Activated CD4-positive, alpha-beta T cell treated with anti-CD3 and anti-CD28 coated beads, Interleukin-2, amount 50 U/mL, for 16 hours (primary cell): ENCODE measurements at places on chromosomes 6 and 20.

- DNase-seq = no peak
Observed at GRCh38 chr20:15296422-15296821, 959.0 kb upstream of the FLRT3 start.

DNA sequence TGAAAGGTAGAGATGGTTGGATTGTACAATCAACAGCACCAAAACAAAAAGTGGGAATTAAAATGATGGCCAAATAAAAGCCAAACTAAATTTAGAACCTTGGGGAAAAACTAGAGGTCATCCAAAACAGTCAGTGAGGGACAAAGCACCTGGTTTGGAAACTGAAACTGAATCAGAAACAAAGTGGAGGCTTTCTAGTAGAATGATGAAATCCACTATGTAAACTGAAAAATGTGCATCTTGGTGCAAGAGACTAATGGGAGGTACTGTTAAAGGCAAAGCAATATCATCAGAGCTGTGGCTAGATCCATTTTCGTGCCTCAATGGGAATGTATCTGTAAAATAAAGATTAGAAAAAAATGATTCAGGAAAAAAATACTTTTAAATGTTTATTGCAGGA is 380.0 kb upstream of the GJE1 start:
- DNase-seq = no peak

DNA sequence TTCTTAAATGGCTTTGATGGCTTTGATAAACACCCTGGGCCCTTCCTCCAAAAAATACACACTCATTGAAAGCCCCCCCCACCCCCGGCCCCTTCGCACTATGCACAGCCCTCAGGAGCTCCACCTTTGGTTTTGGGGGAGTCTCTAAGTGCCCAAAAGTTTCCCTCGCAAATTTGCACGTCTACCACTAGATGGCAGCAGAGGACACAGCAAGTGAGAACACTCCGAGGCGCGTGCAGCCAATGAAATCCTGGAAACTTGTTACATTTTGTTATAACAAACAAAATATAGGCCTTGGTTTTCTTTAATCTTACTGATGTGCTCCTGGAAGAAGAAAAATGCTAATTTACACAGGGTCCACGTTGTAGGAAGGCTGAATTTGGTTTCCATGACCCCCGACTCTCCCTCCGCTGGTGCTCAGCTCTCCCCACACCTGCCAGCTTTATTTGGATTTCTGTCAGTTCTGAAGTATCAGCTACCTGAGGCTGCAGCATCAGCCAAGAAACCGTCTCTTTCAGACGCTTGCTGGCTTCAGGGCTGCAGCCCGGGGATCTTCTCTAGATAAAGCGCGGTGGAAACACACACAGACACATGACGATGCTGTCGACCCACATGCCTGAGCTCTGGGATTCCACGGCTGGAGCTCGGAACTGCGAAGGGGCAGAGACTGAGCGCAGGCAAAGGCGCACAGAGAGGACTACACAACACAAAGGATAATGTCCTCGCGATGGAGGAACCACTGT is 148.3 kb upstream of the RPS6KA2 start:
- DNase-seq = peak; percentile 76

- DNase-seq = no peak
Observed at GRCh38 chr20:313402-313801, 11.9 kb upstream of the SOX12 start.

DNA sequence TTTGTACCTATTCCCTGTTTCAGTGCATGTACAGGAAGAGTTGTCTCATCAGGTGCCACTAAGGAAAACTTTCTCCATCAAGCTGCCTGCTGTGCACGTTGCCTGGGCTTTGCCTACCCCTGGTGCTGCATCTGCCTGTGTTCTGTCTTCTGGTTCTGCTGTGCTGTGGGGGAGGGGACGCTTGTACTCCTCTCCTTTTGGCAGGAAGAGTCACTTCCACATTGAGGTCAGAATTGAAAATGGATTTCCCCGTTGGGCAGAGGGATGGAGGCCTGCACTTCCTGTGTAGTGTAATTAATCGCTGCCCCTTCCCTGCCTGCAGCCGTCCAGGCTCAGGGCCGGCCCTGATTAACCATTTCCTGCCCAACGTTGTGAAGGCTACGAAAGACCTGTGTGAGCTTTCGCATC is 153.3 kb downstream of the SCML4 start:
- DNase-seq = peak; percentile 12

- no peak for DNase-seq
Observed at GRCh38 chr6:55963301-55963700, 87.9 kb upstream of the BMP5 start.

DNA sequence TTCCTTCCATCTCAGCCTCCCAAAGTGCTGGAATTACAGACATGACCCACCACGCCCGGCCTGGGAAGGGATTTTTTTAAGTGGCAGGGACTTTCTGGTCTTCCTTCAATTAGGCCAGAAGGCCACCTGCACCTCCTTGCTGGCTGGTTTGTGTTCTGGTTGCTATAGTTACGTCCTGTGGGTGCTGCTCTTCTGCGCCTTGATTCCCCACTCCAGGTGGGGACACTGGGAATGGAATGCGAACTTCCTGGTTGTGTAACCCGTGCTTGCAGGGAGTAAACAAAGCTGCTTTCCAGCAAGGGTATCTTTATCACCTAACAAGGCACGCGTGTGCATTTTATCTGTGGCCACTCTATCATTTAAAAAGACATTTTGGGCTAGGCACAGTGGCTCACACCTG is 117.7 kb downstream of the PLEKHG1 start:
- no peak for DNase-seq

GRCh38 chr6:75268121-75268987 is 16.2 kb downstream of the TMEM30A start:
- peak; percentile 6 for DNase-seq

DNA sequence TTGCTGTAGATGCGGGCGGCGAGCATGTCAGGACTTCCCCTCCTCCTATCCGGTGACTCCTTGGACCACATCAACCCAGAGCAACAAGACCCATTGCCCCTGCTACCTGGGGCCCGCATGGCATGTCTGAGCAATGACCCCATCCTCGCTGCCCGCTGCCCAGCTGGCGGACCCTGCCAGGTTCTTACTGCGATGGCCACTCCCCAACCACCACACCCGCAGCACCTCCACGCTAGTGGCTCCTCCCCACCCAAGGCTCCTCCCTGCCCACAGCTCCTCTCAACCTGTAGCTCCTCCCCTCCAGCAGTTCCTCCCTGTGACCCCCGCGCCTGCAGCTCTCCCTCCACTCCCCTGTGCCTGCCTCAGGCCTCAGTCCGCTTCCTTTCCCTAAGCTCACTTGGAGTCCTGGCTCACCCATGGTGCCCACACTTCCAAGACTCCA is 17.6 kb upstream of the SERPINB9 start:
- no peak for DNase-seq

GRCh38 chr20:6644813-6645628 is 122.5 kb upstream of the BMP2 start:
- no peak for DNase-seq

DNA sequence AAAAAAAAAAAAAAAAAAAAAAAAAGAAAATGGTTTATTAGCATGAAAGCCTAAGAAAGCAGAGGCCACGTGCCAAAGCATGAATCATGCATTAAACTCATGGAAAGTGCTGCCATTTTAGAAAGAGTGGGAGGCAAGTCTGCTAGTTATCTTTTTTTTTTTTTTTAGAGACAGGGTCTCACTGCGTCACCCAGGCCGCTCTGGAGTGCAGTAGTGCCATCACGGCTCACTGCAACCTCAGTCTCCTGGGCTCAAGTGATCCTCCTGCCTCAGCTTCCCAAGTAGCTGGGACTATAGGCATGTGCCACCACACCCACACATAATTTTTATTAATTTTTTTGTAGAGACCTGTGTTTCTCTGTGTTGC is 5.2 kb downstream of the VWA7 start:
- no peak for DNase-seq
